ENCODE measurements at places on chromosomes 13 and 19.

GRCh38 chr19:1183543-1184172, 9.6 kb upstream of the SBNO2 start:
- no peak for DNase-seq

- no peak for DNase-seq
These were observed 6.9 kb downstream of the ZNF490 start for GRCh38 chr19:12603714-12604113.

DNA sequence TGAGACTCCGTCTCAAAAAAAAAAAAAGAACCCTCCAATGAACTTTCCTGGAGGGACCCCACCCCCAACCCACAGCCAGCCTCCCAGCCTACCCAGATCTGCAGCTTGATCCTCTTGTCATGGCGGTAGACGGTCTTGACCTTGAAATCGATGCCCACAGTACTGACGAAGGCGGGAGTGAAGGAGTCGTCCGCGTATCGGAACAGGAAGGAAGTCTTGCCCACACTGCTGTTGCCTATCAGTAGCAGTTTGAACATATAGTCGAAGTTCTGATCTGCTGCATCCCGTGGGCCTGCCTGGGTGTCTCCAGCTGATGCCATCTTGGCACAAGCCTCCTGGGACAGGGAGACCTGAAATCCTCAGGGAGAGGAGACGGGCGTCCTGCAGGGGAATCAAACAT, 2.4 kb downstream of the RAB3D start:
- DNase-seq = no peak

DNA sequence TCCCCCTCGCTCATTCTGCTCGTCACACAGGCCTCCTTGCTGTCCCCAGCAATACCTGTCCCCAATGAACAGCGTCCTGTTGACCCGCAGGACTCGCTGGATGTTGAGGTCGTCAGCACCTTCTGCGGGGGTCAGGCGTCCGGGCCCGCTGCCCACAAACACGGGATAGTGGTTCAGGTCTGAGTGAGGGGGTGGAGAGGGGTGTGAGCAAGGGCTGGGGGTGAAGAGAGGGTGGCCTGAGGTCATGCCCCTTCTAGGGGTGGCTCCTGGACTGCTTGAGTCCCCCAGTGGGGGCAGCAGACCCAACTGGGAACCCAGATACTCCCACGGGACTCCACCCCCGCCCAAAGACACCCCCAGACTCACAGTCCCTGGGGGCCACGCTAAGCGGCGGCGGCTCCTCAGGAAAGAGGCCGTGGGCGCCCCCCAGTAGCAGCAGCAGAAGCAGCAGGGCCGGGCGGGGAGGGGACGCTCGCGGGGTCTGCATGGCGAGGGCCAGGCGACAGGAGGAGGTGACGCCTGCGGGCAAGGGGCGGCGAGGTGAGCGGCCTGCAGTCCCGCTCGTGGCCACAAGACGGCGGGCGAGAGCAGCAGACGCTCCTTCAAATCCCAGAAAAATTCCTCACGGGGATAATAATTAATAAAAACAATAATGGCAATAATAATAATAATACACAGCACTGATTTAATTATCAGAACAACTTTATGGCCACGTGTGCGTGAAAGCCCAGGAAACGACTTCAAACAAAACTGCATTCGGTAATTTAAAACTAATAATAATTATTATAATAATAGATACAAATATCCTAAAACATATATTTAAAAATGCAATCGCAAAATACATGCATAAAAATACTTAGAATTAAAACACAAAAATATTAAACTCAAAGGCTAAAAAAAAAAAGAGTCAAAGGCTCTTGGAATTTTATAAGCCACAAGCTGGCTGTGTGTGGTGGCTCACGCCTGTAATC, 1.2 kb downstream of the SEMA6B start:
- DNase-seq = no peak

GRCh38 chr13:38328699-38329098, 21.0 kb upstream of the UFM1 start:
- DNase-seq = no peak

DNA sequence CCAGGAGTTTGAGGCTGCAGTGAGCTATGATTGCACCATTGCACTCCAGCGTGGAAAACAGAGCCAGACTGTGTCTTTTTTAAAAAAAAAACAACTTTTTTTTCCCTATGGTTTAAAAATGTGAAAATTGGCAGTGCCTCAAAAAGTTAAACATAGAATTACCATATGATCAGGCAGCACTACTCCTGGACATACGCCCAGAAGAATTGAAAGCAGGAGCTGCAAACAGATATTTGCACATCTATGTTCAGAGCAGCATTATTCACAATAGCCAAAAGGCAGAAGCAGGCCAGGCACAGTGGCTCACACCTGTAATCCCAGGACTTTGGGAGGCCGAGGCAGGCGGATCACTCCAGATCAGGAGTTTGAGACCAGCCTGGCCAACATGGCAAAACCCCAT, 3.8 kb upstream of the RETN start:
- DNase-seq = no peak

GRCh38 chr19:6728346-6728745, 7.9 kb upstream of the C3 start:
- no peak for DNase-seq

- DNase-seq = no peak
These were observed 163.7 kb upstream of the KL start for GRCh38 chr13:32852526-32852925.

- peak; percentile 30 for DNase-seq
These were observed 120.5 kb downstream of the KATNAL1 start for GRCh38 chr13:30186634-30187415.

- DNase-seq = no peak
These were observed 33.7 kb downstream of the SIAH3 start for GRCh38 chr13:45817833-45818232.

DNA sequence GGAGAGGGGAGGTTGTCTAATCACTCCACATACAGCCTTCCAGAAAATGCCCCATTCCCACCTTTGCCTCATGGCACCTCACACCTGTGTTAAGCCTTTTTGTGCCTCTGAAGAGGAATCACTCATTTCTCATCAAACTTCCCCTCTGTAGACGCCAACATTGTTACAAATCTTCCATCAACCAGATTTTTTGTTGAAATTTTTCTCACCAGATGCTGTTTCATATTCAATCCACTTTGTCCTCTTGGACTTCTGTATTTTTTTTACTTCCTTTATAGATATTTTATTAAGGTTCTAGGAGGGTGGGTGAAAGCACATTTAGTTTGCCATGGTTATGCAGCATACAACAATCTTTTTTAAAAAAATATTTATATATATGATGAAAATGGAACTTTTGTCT, 74.0 kb downstream of the RUBCNL start:
- DNase-seq = no peak

DNA sequence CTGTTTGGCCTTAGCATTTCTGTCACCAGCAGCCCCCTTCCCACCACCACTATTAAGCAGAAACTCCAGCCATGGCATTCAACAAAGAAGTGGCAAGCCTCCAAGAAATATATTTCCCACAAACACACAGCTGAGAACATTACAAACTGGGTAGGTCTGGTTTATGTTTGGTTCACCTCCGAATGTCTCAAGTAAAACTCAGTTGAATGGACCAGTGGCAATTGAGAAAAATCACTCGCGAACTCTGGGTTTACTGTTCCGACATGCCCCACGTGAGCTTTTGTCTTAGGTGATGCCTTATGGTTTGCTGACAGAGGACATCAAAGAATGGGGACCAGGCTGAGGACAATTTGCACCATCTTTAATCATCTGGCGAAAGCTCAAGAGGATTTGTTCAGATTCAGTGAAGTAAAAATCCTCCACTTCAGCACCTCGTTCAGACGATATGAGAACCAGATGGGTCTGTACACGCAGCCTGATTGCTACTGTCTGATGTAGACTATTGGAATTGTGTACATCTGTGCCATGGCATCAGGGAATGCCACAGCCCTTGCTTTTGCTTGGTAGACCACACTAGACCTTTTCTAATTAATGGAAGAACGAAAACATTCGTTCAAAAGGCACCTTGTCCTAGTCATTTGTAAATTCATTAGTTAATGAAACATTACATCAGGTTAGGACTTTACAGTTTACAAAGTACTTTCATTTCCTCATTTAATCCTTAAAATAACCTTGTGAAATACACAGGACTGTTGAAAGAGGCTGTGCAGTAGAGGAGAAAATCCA, 59.4 kb downstream of the SLC10A2 start:
- DNase-seq = peak; percentile 3

- no peak for DNase-seq
These were observed at the start of gene HPN for GRCh38 chr19:35041548-35042055. Gene HPN, plus strand, starts transcription at chr19:35041721. Its CDS starts 786 bp downstream, at chr19:35042507.

GRCh38 chr19:32901504-32902161, 32.1 kb upstream of the SLC7A9 start:
- no peak for DNase-seq

- no peak for DNase-seq
These were observed 88.2 kb upstream of the TSC22D1 start for GRCh38 chr13:44664308-44664707.

GRCh38 chr19:21434967-21435544, 38.1 kb downstream of the ZNF493 start:
- no peak for DNase-seq

GRCh38 chr13:110875241-110875640, 39.6 kb downstream of the ANKRD10 start:
- DNase-seq = no peak

DNA sequence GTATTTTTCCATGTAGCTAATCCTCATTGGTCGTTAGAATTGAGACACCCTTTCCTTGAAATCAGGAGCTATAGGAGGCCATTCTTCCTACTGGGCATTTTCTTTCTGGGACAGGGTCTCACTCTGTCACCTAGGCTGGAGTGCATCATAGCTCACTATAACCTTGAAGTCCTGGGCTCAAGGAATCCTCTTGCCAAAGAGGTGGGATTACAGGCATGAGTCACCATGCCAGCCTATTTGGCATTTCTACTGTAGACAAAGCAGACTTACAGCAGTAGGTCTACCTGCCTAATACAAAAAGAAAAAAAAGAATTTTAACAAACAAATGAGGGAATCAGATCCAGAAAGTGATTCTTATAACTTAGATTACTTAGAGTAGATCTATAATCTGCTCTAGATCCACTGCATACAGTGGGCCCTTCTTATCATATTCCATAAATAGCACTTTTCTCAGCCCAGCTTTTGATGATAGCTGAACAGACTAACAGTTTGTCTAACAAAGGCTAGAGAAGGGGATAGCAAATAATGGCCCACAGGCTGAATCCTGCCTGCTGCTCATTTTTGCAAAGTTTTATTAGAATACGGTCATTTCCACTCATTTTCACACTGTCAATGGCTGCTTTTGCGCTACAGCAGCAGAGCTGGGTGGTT, 36.7 kb upstream of the USPL1 start:
- no peak for DNase-seq

- DNase-seq = no peak
These were observed 22.9 kb upstream of the SLC35E1 start for GRCh38 chr19:16595097-16595496.

- DNase-seq = no peak
These were observed 5.1 kb upstream of the KLF2 start for GRCh38 chr19:16319481-16319880.

DNA sequence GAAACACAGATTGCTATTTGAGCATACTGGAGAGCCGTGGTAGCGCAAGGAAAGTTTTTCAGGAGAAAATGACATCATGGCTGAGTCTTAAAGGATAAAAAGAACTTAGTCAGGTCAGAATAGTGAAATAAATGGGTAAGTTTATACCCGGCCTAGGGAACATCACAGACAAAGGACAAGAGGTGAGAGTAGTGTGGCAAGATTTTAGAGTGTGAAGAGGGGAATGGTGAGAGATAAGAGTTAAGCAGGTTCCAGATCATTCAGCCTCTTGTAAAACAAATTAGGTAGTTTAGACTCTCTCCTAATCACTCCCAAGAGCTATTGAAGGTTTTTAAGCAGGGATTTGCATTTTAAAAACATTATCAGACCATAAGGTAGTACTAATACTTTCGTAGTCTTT, 116.0 kb upstream of the MAB21L1 start:
- no peak for DNase-seq

DNA sequence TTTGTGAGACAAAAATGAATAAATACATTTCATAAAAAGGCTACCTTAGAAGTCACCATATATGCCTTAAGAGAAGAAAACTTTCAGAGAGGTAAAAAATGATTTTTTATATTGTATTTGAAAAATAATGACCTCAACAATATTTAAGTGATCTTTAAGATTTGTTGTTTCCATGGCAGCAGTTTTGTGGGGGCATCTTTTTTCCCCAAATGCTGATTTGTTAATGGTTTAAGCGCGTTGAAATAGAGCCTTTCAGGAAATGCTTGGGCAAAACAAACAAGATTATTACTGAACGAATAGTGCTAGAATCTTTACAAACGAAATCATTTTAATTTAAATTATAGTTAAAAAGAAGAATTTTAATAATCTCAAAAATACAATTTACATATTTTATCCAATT, 103.1 kb upstream of the MYO16 start:
- no peak for DNase-seq

DNA sequence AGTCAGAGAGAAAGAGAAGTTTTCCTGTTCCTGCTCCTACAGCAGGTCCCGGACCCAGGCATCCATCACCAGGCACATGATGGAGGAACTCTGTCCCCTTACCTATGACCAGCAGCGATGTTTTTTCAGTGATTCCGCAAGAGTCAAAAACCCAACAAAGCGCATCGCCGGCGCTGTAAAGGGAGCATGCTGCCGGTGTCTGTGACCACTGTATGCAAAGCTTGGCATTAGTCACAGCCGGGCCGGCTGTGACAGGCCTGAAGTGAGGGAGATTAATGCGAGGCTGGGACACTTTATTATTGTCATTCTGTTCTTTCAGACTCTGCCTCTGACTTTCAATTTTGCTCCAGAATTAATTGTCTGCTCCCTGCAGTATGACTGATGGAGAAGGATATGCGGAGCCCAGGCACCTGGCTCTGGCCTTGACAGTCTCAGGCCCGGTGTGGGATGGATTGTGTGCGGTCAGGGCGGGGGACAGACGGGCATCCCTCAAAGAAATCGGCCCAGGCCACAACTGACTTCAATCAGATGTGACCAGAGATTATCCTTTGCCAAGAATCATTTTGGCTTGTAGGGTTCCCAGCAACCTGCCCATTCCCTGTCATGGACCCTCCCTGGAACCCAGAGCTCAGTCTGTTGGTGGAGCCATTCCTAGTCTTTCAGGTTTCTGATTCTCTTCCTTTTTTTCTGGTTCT, 462.0 kb upstream of the ZNF507 start:
- DNase-seq = no peak

- no peak for DNase-seq
These were observed 877.0 kb downstream of the EFNB2 start for GRCh38 chr13:105658431-105658830.

- DNase-seq = no peak
These were observed 873.0 kb downstream of the OLFM4 start for GRCh38 chr13:53901593-53901992.

DNA sequence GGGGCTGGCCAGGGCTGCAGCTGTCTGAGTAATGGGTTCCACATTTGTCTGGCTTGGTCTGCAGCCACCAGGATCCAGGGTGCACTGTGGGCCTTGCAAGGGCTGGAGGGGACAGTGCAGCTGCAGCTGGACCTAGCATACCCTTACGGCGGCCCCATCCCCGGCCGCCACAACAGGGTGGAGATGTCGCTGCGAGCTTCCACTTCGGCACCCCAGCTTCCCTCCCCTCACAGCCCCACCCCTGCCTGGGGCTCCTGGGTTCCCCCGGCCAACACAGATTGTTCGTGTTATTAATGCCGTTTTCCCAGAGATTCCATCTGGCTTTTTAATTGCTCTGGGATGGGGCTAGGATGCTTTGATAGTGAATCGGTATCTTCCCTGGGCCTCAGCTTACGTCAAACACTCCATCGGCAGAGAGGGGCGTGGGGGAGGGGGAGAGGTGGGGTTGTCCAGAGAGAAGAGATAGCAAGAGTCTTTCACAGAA, 5.8 kb downstream of the CEBPA start:
- peak; percentile 71 for DNase-seq

Data from NCI-H2171 (cell line).